ENCODE measurements at places on chromosomes 12 and 14.

- DNase-seq = no peak
- H3K4me3 ChIP-seq = no peak overlapping the region
- H3K36me3 ChIP-seq = no peaks in the 10 kb centered on the region
These were observed 77.7 kb downstream of the FLRT2 start for GRCh38 chr14:85607651-85608081.

GRCh38 chr12:105072888-105073488, 11.3 kb downstream of the ALDH1L2 start:
- no peak overlapping the region for H3K27ac ChIP-seq
- H3K4me1 ChIP-seq = peaks cover 23% of the 10 kb centered on the region
- no peaks in the 10 kb centered on the region for H3K36me3 ChIP-seq
- no peaks in the 10 kb centered on the region for H3K27me3 ChIP-seq

- no peak overlapping the region for H3K27ac ChIP-seq
- H3K36me3 ChIP-seq = peaks cover 3% of the 10 kb centered on the region
- no peak for DNase-seq
- no peaks in the 10 kb centered on the region for H3K27me3 ChIP-seq
- H3K4me3 ChIP-seq = no peak overlapping the region
These were observed 10.3 kb downstream of the ZBTB39 start for GRCh38 chr12:56995930-56996496.

DNA sequence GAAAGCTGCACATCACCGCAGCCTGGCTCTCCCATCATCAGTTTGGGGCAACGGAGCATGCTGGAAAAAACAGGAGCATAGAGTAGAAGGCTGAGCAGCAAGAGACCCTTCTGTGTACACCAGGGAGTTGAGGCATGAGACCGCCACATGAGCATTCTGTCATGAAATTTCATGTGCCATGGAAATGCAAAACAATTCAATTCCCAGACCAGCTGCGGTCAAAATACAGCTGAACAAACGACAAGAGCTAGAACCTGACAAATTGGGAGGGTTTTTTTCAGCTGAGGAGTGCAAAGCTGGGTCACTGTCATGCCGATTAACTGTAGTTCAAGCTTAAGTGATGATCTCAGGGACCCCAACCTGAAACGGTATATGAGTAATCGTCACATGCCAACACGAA, 37.1 kb downstream of the TMEM30B start:
- DNase-seq = no peak
- H3K27me3 ChIP-seq = no peaks in the 10 kb centered on the region
- no peaks in the 10 kb centered on the region for H3K36me3 ChIP-seq
- no peaks in the 10 kb centered on the region for H3K4me1 ChIP-seq
- H3K27ac ChIP-seq = no peak overlapping the region

- H3K27ac ChIP-seq = no peak overlapping the region
- no peaks in the 10 kb centered on the region for H3K4me1 ChIP-seq
- H3K4me3 ChIP-seq = no peak overlapping the region
- no peak for DNase-seq
These were observed 136.0 kb upstream of the NOS1 start for GRCh38 chr12:117497407-117497806.

GRCh38 chr12:51687177-51687576, 96.1 kb downstream of the SCN8A start:
- H3K4me3 ChIP-seq = no peak overlapping the region
- H3K4me1 ChIP-seq = peaks cover 8% of the 10 kb centered on the region
- no peak for DNase-seq
- H3K36me3 ChIP-seq = no peaks in the 10 kb centered on the region
- no peak overlapping the region for H3K27ac ChIP-seq

DNA sequence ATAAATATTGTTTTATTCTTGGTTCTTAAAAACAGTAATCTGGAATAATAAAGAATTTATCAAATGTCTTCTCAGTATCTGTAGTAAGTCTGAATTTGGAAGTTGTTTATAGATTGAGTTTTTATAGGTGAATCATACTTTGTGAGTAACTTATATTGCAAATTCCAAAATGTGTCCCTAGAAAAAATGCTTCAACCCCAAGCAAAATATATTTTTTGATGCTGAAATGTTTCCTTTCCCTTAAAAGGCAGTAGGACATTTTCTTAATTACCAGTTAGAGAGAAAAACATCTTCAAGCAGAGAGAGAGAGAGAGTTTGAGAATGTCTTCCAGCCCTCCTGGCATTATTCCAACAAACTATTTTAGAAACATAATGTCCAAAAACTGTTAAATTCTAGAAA, 37.9 kb downstream of the PELI2 start:
- H3K27ac ChIP-seq = no peak overlapping the region
- no peak for DNase-seq
- H3K4me1 ChIP-seq = peaks cover 19% of the 10 kb centered on the region

DNA sequence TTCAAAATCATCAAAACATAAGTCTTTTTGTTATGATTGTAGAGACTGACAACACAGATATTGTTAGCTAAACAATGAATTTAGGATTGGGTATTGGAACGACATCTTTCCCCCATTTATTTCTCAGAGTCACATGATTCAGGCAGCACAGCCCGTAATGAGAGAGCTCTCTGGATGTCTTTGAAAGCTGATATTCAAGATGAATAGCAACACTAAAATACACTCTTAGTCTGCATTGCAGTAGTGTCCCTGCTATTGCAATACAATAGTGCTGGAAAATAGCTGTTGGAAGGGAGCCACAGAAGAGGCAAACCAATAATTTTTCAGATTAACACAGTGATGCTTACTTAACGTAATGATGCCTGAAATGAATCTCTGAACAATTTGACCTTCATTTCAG, 9.9 kb downstream of the GTSF1 start:
- DNase-seq = no peak
- no peak overlapping the region for H3K4me3 ChIP-seq
- no peaks in the 10 kb centered on the region for H3K27me3 ChIP-seq
- H3K27ac ChIP-seq = no peak overlapping the region
- H3K36me3 ChIP-seq = no peaks in the 10 kb centered on the region

GRCh38 chr12:12837025-12837812, 24.1 kb downstream of the DDX47 start:
- no peak overlapping the region for H3K27ac ChIP-seq
- no peak overlapping the region for H3K4me3 ChIP-seq
- DNase-seq = peak; percentile 25
- no peaks in the 10 kb centered on the region for H3K27me3 ChIP-seq
- peaks cover 12% of the 10 kb centered on the region for H3K36me3 ChIP-seq

- H3K27ac ChIP-seq = no peak overlapping the region
- no peak for DNase-seq
- H3K4me3 ChIP-seq = no peak overlapping the region
- H3K27me3 ChIP-seq = no peaks in the 10 kb centered on the region
- H3K36me3 ChIP-seq = no peaks in the 10 kb centered on the region
These were observed 18.4 kb downstream of the FGD6 start for GRCh38 chr12:95198914-95199313.

DNA sequence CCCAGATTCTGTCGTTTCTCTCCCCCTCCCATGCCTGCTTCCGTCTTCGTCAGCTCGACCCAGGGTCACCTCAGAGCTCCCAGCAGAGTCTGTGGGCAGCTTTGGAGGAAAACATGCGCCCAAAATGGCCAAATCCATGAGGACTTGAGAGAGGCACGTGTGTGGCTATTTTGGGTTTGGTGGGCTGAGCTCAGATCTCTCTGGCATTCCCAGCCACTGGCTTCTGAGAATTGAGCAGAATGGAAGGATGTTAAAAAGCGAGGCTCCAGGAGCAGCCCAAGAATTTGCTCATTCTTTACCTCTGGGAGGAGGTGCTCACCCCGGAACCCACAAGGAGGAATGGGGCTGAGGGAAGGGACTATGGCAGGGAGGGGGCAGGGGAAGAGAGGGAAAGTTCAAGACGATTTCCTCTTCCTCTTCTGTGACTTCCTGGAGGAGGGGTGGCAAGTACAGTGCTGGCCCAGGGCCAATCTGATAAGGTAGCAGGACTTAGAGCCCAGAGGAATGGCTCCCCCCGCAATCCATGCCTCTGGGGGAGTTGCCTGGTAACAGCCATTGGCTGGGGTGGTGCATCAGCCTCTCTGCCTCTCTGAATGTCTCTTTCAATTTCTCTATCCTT, 20.1 kb downstream of the TSPAN9 start:
- H3K27me3 ChIP-seq = no peaks in the 10 kb centered on the region
- H3K36me3 ChIP-seq = no peaks in the 10 kb centered on the region
- DNase-seq = peak; percentile 90
- H3K27ac ChIP-seq = peak overlapping the region; percentile 91
- H3K4me1 ChIP-seq = peaks cover 48% of the 10 kb centered on the region

- H3K36me3 ChIP-seq = no peaks in the 10 kb centered on the region
- no peak overlapping the region for H3K27ac ChIP-seq
- no peak for DNase-seq
- H3K27me3 ChIP-seq = no peaks in the 10 kb centered on the region
These were observed 117.5 kb downstream of the SLC25A21 start for GRCh38 chr14:37054869-37055268.

DNA sequence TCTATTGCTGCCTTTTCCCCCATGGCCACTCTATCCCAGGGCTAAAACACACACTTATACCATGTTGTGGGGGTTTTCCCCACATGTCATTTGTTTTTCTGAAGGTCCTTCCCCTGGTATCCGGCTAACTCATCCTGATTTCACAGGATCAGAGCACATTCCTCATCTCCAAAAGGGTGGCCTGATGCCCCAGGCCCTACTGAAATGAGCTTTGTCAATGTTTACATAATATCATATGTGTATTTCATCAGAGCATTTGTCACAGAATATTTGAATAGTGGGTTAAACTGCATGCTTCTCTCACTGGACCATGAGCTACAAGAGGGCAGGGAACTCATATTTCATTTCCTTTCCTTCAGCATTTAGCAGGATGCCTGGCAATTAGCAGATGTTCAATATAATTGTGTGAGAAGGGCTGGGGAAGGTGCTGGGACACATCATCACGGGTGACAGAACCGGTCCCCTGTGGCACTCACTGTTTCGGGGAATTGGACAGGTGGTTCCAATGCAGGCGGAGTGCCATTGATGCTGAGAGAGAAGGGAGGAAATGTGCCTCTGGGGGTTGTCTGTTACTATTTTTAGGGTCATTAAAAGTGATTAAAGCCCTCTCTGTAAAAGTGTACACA, 26.8 kb downstream of the EMP1 start:
- no peak overlapping the region for H3K4me3 ChIP-seq
- no peaks in the 10 kb centered on the region for H3K4me1 ChIP-seq
- H3K36me3 ChIP-seq = no peaks in the 10 kb centered on the region
- H3K27ac ChIP-seq = no peak overlapping the region

DNA sequence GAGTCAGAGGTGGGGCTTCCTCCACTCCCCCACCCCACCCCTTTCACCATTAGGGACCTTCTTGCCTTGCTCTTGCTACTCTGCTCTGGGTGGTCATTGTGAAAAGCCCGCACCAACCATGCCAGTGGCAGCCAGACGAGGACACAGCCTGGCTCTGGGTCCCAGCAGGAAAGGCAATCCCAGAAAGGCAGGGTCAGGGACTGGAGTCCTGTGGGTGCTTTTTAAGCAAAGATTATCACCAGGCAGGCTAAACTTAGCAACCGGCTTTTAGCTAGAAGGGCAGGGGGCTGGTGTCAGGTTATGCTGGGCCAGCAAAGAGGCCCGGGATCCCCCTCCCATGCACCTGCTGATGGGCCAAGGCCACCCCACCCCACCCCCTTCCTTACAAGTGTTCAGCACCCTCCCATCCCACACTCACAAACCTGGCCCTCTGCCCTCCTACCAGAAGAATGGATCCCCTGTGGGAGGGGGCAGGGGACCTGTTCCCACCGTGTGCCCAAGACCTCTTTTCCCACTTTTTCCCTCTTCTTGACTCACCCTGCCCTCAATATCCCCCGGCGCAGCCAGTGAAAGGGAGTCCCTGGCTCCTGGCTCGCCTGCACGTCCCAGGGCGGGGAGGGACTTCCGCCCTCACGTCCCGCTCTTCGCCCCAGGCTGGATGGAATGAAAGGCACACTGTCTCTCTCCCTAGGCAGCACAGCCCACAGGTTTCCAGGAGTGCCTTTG, 1.2 kb upstream of the GAPDH start:
- DNase-seq = no peak
- no peaks in the 10 kb centered on the region for H3K27me3 ChIP-seq
- peaks cover 44% of the 10 kb centered on the region for H3K36me3 ChIP-seq
- H3K4me3 ChIP-seq = peak overlapping the region; percentile 93
